Ecto neural progenitor cell (in vitro differentiated cells): ENCODE measurements at places on chromosomes 7 and 10.

- no peak for DNase-seq
Observed at GRCh38 chr10:88157981-88158465, 294.6 kb downstream of the PTEN start.

- no peak for DNase-seq
Observed at GRCh38 chr10:112689327-112690072, 242.5 kb downstream of the VTI1A start.

DNA sequence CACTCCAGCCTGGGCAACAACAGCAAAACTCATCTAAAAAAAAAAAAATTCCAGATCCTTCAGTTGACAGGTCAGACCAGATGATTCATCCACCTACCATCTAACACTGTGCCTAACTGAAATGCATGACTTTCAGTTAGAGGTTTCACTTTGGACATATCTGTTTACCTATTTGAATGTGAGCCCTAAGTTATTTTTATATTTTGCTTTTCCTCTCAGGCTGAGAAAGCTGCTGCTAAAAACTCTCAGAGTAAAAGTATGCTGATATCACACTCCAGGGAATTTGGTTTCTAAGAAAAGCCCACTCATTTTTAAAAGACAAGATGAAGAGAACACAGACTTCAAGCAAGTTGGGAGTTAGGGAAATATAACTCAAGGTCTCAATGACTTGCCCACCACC, 126.0 kb downstream of the SGMS1 start:
- no peak for DNase-seq

GRCh38 chr10:27678166-27678565, 67.5 kb downstream of the MKX start:
- DNase-seq = no peak

DNA sequence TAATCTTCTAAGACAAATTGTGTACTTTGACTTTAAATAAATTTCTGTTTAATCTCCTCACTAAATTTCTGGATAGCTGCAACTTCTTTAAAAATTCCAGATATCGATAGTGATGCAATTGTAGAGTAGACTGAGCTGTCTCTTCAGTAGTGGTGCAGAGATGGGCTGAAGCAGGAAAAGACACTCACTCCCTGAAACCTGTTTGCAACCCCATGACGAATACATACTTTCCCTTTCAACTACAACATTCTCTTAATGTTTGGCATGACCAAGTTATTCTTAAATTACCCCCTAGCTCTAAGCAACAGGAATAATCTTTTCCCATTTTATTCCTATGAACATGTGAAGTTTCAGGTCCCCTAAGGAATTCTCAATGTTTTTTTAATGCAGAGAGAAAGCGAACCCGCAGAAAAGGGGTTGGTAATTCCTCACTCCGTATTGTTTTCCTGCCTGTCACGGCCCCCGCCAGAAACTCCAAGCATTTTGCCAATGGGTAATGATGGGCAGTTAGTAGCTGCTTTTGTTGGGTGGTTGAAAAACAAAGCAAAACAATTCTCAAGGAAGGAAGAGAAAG, 1.3 kb downstream of the THSD7A start:
- no peak for DNase-seq

- DNase-seq = no peak
Observed at GRCh38 chr10:95644901-95645300, 11.6 kb downstream of the ALDH18A1 start.
